ENCODE measurements at places on chromosomes 7 and 10.

DNA sequence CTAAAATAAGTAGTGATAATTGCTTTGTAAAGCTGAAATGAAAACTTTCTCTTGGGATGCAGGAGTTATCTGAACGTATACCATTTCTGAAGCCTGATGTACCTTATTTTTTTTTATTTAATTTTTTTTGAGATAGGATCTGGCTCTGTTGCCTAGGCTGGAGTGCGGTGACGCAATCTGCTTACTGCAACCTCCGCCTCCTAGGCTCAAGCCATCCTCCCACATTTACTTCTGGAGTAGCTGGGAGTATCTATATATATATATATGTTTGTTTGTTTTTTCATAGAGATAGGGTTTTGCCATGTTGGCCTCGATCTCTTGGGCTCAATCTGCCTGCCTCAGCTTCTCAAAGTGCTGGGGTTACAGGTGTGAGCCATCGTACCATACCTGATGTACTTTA lies 2.4 kb downstream of the PMPCB start:
- H3K36me3 ChIP-seq, result peaks cover 51% of the 10 kb centered on the region
- H3K27me3 ChIP-seq, result no peaks in the 10 kb centered on the region
- DNase-seq, result no peak
- no peak overlapping the region for H3K27ac ChIP-seq

DNA sequence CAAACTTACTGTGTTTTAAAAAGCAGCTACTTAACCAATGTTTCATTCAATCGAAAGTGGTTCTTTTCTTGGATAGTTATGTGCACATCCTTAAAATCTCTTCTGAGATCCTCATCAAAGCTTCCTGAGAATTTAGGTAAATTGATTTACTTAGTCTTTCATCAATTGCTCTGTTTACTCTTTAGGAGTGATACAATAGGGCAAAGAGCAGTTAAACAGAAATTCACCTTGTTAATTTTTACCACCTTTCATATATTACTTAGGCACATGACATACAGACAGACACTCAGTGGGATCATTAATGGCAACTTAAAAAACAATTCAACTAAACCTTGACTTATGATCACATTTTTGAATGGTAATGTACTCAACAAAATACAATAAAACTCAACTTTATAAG lies 456.3 kb downstream of the DGKB start:
- H3K27ac ChIP-seq, result no peak overlapping the region
- no peaks in the 10 kb centered on the region for H3K36me3 ChIP-seq
- DNase-seq, result no peak
- no peaks in the 10 kb centered on the region for H3K27me3 ChIP-seq

DNA sequence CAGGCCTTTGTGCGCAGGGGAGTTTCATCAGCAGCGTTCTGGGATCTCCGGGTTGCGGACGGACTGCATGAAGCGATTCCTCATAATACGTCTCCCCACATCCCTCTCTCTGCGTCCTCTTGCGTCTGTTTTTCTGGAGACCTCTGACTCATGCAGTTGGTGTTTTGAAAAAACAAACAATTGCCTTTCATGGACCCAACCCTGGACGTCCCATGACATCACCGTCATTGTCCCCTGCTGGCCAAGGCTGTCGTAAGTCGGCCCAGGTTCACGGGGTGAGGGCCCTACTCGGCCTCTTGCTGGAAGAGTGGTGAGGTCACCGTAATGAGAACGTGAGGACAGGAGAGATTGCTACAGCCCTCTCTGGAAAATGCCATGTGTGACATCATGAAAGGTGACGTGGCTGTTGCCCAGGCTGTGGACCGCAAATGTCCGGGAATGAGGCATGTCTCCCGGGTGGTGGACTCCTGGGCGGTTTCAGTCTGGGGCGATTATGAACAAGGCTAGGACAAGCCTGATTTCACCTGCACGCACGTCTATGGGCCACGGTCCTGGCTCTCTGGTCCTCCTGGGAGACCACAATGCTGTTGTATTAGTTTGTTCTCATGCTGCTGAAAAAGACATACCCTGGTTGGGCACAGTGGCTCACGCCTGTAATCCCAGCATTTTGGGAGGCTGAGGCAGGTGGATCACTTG lies 9.8 kb upstream of the MAFK start:
- no peaks in the 10 kb centered on the region for H3K36me3 ChIP-seq
- DNase-seq, result no peak
- no peak overlapping the region for H3K27ac ChIP-seq
- H3K4me3 ChIP-seq, result no peak overlapping the region
- H3K27me3 ChIP-seq, result no peaks in the 10 kb centered on the region

GRCh38 chr10:96417441-96417840 lies 58.6 kb upstream of the OPALIN start:
- peaks cover 3% of the 10 kb centered on the region for H3K27me3 ChIP-seq
- DNase-seq, result no peak
- H3K27ac ChIP-seq, result no peak overlapping the region
- H3K36me3 ChIP-seq, result no peaks in the 10 kb centered on the region
- H3K4me1 ChIP-seq, result no peaks in the 10 kb centered on the region

GRCh38 chr10:16116404-16117304 lies 256.3 kb upstream of the MINDY3 start:
- no peak overlapping the region for H3K4me3 ChIP-seq
- DNase-seq, result no peak
- H3K36me3 ChIP-seq, result no peaks in the 10 kb centered on the region
- H3K27ac ChIP-seq, result no peak overlapping the region
- H3K4me1 ChIP-seq, result no peaks in the 10 kb centered on the region
- H3K27me3 ChIP-seq, result no peaks in the 10 kb centered on the region

GRCh38 chr7:95540366-95540765 lies 54.6 kb downstream of the ASB4 start:
- no peak for DNase-seq
- no peak overlapping the region for H3K27ac ChIP-seq
- H3K4me1 ChIP-seq, result no peaks in the 10 kb centered on the region
- no peaks in the 10 kb centered on the region for H3K27me3 ChIP-seq
- H3K4me3 ChIP-seq, result no peak overlapping the region
- H3K36me3 ChIP-seq, result no peaks in the 10 kb centered on the region

DNA sequence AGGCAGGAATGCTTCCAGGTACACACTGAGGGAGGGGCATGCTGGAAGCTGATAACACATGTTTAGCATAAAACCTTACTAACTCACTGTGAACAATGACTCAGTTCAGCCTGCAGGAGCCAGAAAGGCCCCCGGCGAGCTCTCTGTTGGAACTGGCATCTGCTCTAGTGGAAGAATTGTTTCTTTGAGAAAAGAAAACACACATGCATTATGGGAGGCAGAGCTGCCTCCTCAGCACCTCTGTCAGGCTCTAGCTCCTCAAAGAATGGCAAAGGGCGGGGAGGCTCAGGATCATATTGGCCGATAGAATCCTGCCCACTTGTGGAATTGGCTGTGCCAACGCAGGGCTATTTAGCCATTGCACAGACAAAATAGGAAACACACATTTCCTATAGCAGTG lies 338.3 kb downstream of the CXCL12 start:
- no peak overlapping the region for H3K27ac ChIP-seq
- DNase-seq, result no peak
- H3K4me1 ChIP-seq, result no peaks in the 10 kb centered on the region

- no peaks in the 10 kb centered on the region for H3K4me1 ChIP-seq
- H3K4me3 ChIP-seq, result no peak overlapping the region
- no peaks in the 10 kb centered on the region for H3K27me3 ChIP-seq
Observed at GRCh38 chr7:47693216-47693615, 111.3 kb upstream of the TNS3 start.

DNA sequence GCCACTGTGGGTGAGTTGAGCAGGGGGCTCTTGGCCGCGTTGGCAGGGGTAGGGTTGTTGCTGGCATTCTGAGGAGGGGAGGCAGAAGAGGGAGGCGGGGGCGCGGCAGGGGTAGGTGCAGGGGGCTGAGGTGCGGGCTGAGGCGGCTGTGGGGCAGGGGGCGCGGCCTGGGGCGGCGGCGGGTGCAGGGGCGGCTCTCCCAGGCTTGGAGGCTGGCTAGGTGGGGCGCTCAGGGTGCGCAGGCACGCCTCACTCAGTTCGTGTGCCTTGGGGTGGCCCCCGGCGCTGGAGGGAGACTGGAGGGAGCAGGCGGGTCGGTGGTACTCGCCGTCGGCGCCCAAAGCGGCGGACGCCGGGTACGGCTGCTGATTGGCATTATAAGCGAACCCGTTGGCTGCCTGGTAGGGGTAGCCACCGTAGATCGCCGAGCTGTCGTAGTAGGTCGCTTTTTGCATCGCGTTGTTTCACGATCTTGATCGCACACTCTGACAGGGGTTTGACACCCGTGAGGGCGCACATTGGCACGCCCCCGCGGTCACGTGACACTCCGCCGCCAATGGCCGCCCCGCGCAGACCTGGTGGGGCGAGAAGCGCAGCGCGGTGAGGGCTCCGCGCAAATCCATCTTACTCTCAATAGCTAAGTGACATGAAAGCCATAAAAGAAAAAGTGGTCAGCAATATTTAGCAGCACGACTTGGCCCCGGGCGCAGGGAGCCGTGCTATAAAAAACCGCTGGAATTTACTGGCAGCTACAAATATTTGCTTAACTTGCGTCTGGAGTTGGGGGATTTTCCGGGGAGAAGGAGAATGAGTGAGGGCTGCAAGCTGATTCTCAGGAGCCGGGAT lies 7.9 kb upstream of the HOXA2 start:
- H3K36me3 ChIP-seq, result no peaks in the 10 kb centered on the region
- no peak overlapping the region for H3K4me3 ChIP-seq
- H3K27me3 ChIP-seq, result peaks cover 9% of the 10 kb centered on the region
- no peak for DNase-seq
- no peak overlapping the region for H3K27ac ChIP-seq
- H3K4me1 ChIP-seq, result no peaks in the 10 kb centered on the region

DNA sequence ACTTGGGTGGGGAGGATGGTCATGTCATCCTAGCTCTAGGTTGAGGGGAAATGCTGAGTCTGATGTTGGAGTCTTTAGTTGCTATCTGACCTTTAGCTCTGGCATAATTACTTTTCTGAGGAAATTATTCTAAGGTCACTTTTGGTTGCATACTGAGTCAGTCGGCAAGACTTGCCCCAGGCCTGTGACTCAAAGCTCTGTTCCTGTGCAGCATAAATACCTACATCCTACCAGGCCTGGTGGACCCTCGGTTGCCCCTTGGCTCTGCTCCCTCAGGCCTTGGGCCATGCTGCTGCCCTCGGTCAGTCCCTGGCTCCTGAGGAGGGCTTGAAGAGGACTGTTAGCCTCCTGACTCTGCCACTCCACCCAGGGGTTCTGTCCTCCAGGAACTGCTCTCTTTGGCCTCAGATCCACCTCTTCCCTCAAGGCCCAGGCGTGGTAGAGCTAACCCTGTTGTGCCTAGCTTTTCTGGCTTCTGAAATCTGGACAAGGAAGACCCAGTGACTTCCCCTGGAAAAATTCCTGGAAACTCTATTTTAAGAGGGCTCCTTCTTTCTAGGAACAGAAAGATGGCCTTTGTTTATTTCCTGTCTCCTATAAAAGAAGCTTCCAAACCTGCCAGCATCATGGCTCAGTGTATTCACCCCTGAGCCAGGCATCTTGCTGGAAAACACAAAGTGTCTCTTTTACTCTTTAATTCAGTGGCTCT lies 71.2 kb downstream of the TMEM178B start:
- no peaks in the 10 kb centered on the region for H3K36me3 ChIP-seq
- H3K27ac ChIP-seq, result no peak overlapping the region
- H3K4me1 ChIP-seq, result no peaks in the 10 kb centered on the region
- no peak for DNase-seq
- peaks cover 7% of the 10 kb centered on the region for H3K27me3 ChIP-seq
- no peak overlapping the region for H3K4me3 ChIP-seq

DNA sequence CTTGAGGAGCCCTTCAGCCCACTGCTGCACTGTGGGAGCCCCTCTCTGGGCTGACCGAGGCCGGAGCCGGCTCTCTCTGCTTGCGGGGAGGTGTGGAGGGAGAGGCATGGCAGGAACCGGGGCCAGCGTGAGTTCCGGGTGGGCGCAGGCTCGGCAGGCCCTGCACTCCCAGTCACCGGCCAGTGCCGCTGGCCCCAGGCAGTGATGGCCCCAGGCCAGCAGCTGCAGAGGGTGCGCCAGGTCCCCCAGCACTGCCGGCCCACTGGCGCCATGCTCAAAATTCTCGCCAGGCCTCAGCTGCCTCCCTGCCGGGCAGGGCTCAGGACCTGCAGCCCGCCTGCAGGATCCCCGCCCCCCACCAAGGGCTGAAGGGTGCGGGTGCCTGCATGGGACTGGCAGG lies 128.4 kb upstream of the STARD3NL start:
- DNase-seq, result no peak
- no peaks in the 10 kb centered on the region for H3K36me3 ChIP-seq
- H3K4me1 ChIP-seq, result no peaks in the 10 kb centered on the region
- no peak overlapping the region for H3K4me3 ChIP-seq

- no peaks in the 10 kb centered on the region for H3K27me3 ChIP-seq
- no peak for DNase-seq
- no peaks in the 10 kb centered on the region for H3K36me3 ChIP-seq
- H3K4me1 ChIP-seq, result no peaks in the 10 kb centered on the region
- H3K4me3 ChIP-seq, result no peak overlapping the region
Observed at GRCh38 chr7:88455696-88456095, 149.0 kb upstream of the STEAP4 start.

DNA sequence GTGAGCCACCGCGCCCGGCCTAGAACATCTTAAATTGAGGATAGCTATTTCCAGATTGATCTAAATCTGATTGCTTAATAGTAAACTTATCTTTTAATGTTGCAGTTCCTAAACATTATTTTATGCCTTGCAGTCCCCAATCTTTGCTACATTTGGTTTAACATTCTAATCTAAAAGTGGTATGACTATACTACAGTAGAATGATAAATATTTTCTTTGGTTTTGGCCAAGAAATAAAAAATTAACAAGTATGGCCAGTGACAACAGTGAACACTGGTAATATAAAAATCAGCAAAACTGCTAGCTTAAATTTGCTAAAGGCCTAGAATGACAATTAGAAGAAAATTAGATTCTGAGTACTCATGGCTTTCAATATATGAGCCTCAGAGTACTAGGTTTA lies 73.5 kb downstream of the CDK6 start:
- peaks cover 3% of the 10 kb centered on the region for H3K36me3 ChIP-seq
- H3K4me3 ChIP-seq, result no peak overlapping the region
- no peaks in the 10 kb centered on the region for H3K4me1 ChIP-seq
- no peaks in the 10 kb centered on the region for H3K27me3 ChIP-seq
- no peak for DNase-seq

GRCh38 chr7:129422727-129423126 lies 11.5 kb upstream of the STRIP2 start:
- H3K27ac ChIP-seq, result no peak overlapping the region
- H3K4me1 ChIP-seq, result no peaks in the 10 kb centered on the region
- no peak overlapping the region for H3K4me3 ChIP-seq
- H3K27me3 ChIP-seq, result no peaks in the 10 kb centered on the region

GRCh38 chr7:104934665-104935064 lies 79.3 kb upstream of the KMT2E start:
- no peak overlapping the region for H3K4me3 ChIP-seq
- no peaks in the 10 kb centered on the region for H3K36me3 ChIP-seq
- H3K27me3 ChIP-seq, result no peaks in the 10 kb centered on the region
- H3K4me1 ChIP-seq, result no peaks in the 10 kb centered on the region
